ENCODE measurements at places on chromosomes 16 and 17. TPM values are rescaled to one million over a fixed set of nuclear protein-coding genes. Genes with fewer than 3 reads are reported as not detected.

The TLCD3A gene
- total RNA-seq: 9.7 TPM

The AURKB gene
- total RNA-seq: 21.0 TPM

The LPO gene
- 6.4 TPM for total RNA-seq

The PDK2 gene
- 28.2 TPM for total RNA-seq

The MPO gene
- 19.4 TPM for total RNA-seq

The CD300H gene
- total RNA-seq: not detected

The KNOP1 gene
- 14.4 TPM for total RNA-seq

The ZG16B gene
- total RNA-seq: 1,549 TPM

The PIP4K2B gene
- 81.4 TPM for total RNA-seq

The CYBA gene
- total RNA-seq: 44.0 TPM

The OR1G1 gene
- not detected for total RNA-seq

The HOXB3 gene
- 3.4 TPM for total RNA-seq

The SDR42E2 gene
- total RNA-seq: not detected

The TGFB1I1 gene
- total RNA-seq: 57.7 TPM

The KRTAP9-8 gene
- total RNA-seq: not detected

The JPT1 gene
- 97.4 TPM for total RNA-seq

The ZG16 gene
- not detected for total RNA-seq

The HNF1B gene
- total RNA-seq: not detected

The TOX3 gene
- total RNA-seq: 0.31 TPM

The HCRT gene
- total RNA-seq: not detected

The KRTAP4-5 gene
- total RNA-seq: not detected

The IL17C gene
- not detected for total RNA-seq

The EPN3 gene
- 7.5 TPM for total RNA-seq

The TOM1L1 gene
- total RNA-seq: 8.8 TPM

The ALOX12 gene
- total RNA-seq: 12.2 TPM

The NEUROD2 gene
- total RNA-seq: not detected

The MYH1 gene
- 15.4 TPM for total RNA-seq

The SLC7A6OS gene
- 12.9 TPM for total RNA-seq

The TMED6 gene
- total RNA-seq: not detected

The ZNF594 gene
- 27.7 TPM for total RNA-seq

The UTP4 gene
- total RNA-seq: 15.1 TPM

The FBXL16 gene
- 1.3 TPM for total RNA-seq

The CMTM2 gene
- total RNA-seq: not detected

The DNAJA2 gene
- 55.4 TPM for total RNA-seq

The SRCIN1 gene
- 1.0 TPM for total RNA-seq

The ENO3 gene
- total RNA-seq: 4,089 TPM

The LAT gene
- total RNA-seq: 1.7 TPM

The ABCA6 gene
- 50.7 TPM for total RNA-seq

The TPSAB1 gene
- 4.5 TPM for total RNA-seq

The YPEL3 gene
- total RNA-seq: 10.4 TPM

The KCNH4 gene
- total RNA-seq: not detected

The SCNN1B gene
- total RNA-seq: 3.8 TPM

The TBC1D28 gene
- total RNA-seq: not detected

The DBNDD1 gene
- 2.3 TPM for total RNA-seq

The CACNG4 gene
- 1.6 TPM for total RNA-seq

The SGCA gene
- 148 TPM for total RNA-seq

The TPSG1 gene
- not detected for total RNA-seq

The GDPD3 gene
- total RNA-seq: 3.3 TPM

The ENPP7 gene
- not detected for total RNA-seq

The ITGAX gene
- total RNA-seq: 2.7 TPM

The C17orf113 gene
- 2.3 TPM for total RNA-seq

The NUDT7 gene
- total RNA-seq: 4.4 TPM

The NCOR1 gene
- 128 TPM for total RNA-seq

The ZNF205 gene
- total RNA-seq: 11.4 TPM

The ST6GALNAC1 gene
- 1.7 TPM for total RNA-seq

The KARS1 gene
- 118 TPM for total RNA-seq

The EVPLL gene
- total RNA-seq: 3.5 TPM

The CLDN7 gene
- total RNA-seq: 22.2 TPM

The C17orf78 gene
- not detected for total RNA-seq
